Tongue (tissue), 3 donors: ENCODE measurements at places on chromosomes 2 and 18. TPM values are rescaled to one million over a fixed set of nuclear protein-coding genes. Genes with fewer than 3 reads are reported as not detected.

VWA3B gene
- total RNA-seq = 0.10 TPM

GRCh38 chr18:36199691-36200295, 12.5 kb downstream of the MOCOS start:
- no peak for DNase-seq

GRCh38 chr2:174681099-174682006, 82.9 kb downstream of the CHRNA1 start:
- DNase-seq = peak; percentile 64

GRCh38 chr18:44763327-44763726, 82.6 kb downstream of the SETBP1 start:
- DNase-seq = no peak

GRCh38 chr2:239471011-239471792, 70.4 kb upstream of the HDAC4 start:
- no peak for DNase-seq

DNA sequence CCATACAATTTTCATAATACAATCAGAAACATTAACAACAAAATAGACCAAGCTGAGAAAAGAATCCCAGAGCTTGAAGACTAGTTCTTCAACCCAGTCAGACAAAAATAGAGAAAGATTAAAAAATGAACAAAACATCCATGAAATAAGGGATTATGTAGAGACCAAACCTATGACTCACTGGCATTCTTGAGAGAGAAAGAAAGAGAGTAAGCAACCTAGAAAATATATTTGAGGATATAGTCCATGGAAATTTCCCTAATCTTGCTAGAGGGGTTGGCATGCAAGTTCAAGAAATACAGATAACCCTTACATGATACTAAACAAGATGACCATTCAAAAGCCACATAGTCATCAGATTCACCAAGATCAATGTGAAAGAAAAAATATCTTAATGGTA, 281.7 kb downstream of the CCDC85A start:
- DNase-seq = no peak

SERPINB2 gene
- 9.7 TPM for total RNA-seq

GRCh38 chr2:44430342-44430741, 68.6 kb downstream of the CAMKMT start:
- no peak for DNase-seq

CD226 gene
- total RNA-seq = 2.1 TPM

DNA sequence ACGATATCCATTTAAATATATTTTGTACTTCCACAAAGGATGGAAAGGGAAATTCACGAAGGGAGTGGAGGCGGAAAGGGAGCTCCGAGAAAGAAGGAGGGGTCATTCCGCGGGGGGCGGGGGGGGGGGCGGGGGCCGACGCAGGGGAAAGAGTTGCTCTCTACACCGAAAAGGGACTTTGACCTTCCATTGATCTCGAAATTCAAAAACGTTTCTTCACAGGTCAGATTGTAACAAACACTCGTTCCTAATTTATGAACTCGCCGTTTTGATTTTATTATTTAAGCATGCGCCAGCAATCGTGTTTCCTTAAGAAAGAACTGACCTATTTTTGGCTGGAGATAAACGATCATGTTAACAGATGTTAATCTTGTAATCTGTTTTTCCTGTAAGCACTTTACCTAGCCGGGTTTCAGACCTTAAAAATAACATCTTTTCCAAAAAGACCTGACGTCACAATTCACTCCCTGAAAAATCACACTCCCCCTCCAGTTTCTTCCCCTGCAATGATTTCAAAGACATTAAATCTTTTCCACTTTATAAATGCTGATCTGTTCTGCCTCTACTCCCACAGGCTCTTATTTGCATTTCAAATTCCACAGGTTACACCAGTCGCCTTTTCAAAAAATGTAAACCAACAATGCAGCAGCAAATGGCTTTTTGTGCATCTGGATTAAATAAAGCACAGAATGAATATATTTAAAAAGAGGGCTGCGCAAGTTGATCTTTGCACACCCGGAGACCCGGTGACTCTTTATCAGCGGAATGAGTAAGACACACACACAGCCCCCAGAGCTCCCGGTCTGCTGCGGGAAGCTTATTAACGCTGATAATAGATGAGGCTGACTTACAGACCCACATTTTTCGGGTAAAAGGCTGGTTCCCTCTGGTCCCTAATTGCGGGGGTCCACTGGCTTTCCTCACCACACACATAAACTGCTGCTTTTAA, 1.6 kb downstream of the ZNF516 start:
- peak; percentile 58 for DNase-seq

GRCh38 chr18:31436825-31437224, 10.7 kb upstream of the DSG3 start:
- DNase-seq = no peak

DNA sequence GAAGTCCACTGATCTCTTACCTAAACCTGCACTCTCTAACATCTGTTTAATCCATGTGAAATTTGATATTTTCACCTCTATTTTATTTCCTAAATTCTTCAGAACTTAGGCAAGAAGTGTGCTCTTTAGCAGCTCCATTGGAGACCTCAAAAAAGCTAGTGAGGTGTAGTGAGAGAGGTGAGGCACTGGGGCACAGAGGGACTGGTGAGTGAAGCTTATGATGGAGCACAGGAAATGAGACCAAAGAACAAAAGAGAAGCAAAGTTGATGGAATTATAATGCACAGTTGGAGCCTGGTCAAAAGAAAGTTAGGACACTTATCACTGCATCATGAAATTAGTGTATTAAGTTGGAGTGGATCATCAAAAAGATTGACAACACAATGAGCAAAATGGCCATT, 1050.7 kb upstream of the NRXN1 start:
- no peak for DNase-seq

ITGB6 gene
- total RNA-seq = 61.3 TPM

- no peak for DNase-seq
Observed at GRCh38 chr2:165720511-165720910, 73.5 kb downstream of the GALNT3 start.

GRCh38 chr2:130843321-130843985, 6.7 kb downstream of the ARHGEF4 start:
- no peak for DNase-seq

- no peak for DNase-seq
Observed at GRCh38 chr2:195830968-195831950, 174.2 kb downstream of the SLC39A10 start.

DNA sequence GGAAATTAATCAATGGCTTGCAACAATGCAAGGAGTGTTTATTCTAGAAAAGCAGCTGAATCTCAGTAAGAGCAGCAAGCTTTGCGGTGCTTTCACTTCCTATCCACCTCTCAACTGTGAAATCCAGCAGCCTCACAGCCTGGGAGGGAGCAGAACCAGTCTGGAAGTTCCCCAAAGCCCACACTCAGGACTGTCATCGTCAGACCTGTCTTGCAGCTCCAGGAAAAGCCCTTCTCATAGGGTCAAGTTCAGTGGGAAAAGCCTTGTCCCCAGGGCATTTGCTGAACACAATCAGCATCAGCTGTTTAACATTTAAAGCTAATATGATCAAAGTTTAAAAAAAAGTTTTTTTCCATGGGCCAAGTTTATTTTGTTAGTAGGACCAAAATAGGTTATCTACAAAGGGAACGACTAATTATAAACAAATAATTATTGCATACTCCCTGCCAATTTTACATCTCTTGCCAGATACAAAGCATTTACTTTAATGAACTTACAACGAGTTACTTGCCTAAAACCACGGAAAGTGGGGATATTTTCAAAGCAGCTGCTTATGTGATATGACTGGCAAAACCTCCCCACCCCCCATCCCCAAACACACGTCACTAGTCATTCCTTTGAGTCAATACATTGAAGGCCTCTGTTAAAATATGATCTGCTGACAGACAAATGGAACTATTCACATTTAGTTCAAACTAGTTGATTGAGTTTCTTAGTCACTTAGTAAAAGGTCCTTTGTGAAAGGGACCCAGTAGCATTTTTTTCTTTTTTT, 36.8 kb downstream of the PARD6G start:
- no peak for DNase-seq

DNA sequence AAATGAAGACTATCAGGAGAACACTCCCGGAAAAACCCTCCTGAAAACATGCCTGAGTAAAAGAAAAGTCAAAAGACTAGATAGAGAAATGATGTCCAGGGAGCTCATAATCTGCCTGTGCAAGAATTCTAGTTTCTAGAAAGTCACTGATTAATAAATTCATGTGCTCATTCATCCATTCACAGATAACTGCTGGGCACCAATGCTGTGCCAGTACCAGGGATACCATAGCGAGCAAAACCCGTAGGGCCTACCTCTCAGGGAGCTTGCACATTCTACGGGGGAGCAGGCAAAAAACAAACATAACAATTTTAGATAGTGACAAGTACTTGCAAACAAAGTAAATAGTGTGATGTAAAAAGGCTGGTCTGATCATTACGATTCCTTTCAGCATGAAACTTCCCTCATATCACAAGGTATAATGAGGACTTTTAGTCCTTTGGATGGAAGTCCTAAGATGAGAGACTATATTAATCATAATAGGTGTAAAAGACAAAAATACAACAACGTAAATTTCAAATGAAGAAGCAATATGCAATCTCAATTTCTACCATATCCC, 289.9 kb downstream of the AFF3 start:
- DNase-seq = no peak

DNA sequence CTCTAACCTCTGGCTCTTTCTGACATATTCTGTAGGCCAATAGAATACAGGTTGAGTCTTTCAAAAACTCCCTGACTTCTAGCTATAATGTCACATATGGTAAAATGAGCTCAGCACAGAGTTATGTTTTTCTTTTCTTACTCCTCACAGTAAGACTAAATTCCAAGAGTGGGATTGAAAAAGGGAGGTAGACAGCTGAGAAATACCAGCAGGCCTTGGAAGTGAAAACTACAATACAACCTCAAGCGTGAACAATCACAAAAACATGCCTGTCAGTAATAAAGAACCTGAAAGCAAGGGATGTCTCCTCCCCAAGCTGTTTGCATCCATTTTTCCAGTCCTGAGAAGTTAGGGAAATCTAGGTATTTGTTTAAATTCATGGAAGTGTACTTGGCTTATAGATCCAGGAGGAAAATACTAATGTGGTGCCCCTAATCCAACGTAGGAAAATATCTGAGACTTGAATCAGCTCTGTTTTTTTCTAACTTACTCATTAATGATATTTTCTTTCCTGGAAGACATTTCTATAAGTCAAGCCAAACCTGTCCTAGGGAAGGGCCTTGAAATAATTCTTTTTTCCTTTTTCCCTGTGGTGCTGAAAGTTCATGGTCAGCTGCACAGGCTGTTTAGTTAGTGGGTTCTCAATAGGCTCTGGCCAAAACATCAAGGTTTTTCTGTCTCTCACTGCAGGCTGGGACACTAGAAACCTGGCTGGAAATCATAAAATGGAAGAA, 167.9 kb upstream of the SPATS2L start:
- DNase-seq = peak; percentile 85

- no peak for DNase-seq
Observed at GRCh38 chr18:77181950-77182707, 49.5 kb upstream of the MBP start.

POLE4 gene
- 19.1 TPM for total RNA-seq
